ENCODE measurements at places on chromosomes 16 and 17. TPM values are rescaled to one million over a fixed set of nuclear protein-coding genes. Genes with fewer than 3 reads are reported as not detected.

GRCh38 chr17:82236142-82236971 is 7.5 kb downstream of the SLC16A3 start:
- H3K27me3 ChIP-seq = no peaks in the 10 kb centered on the region
- H3K27ac ChIP-seq = peak overlapping the region; percentile 10
- H3K36me3 ChIP-seq = no peaks in the 10 kb centered on the region
- peaks cover 64% of the 10 kb centered on the region for H3K4me1 ChIP-seq

DNA sequence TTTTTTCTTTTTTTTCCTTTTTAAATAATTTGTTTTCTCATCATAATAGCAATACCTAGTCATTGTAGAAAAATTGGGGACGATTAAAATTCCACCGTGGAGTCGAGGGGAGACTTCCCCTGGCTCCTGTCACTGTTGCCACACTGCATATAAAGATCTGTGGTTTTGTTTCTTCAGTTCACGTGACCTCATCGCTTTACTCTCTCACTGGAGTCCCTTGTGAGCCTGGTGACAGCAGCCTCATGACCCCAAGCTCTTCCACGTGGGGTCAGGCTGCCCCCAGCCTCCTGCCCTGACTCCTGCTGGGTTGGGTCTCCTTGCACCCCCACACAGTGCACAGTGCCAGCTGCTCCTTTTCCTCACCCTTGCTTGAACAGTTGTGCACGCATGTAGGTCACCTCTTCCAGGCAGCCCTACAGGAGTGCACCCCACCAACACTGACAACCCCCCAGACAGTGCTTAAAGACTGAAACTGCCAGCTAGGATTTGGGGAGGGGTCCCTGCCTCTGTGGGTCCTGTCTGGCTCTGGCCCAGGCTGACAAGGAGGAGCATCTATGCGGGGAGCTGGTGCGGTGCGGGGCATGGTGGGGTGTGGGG is 7.3 kb upstream of the METRNL start:
- no peak overlapping the region for H3K4me3 ChIP-seq
- H3K27ac ChIP-seq = no peak overlapping the region

- peaks cover 12% of the 10 kb centered on the region for H3K27me3 ChIP-seq
- peak; percentile 27 for DNase-seq
- no peak overlapping the region for H3K27ac ChIP-seq
- no peak overlapping the region for H3K4me3 ChIP-seq
- H3K36me3 ChIP-seq = no peaks in the 10 kb centered on the region
Observed at GRCh38 chr17:5846001-5846400, 224.2 kb upstream of the WSCD1 start.

DNA sequence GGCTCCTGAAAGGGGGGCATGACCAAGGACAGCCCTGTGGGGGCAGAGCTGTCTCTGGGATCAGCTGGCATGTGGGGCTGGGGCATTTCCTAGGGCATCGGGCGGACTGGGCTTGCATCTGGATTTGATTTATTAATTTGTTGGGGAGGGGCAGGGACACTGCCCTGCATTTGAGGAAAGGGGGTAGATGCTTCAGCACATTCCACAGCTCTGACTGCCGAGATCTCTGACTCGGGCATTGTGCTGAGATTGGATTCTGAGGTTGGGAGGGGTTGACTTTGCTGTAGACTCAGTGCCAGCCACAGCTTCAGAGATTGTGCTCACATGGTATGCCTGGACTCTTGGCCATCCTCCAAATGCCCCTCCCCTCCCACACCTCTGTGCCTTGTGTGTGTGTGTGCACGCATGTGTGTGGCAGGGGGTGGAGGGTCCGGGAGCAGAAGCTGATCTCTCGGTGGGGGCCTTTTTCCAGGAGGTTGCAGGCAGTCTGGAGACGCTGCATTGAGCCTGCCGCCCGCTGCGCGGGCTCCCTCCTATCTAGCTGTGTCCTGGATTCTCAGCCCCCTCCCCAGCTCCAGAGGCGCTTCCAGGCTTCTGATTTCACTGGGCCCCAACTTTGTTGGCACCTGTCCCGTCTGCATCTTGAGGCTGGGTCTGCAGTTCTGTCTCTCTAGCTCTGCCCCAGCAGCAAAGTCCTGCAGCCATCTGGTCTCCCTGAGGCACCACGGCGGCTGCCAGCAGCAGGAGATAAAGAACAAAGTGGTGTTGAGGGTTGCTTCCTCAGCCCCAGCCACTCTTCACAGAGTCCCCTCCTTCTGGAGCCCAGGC is 14.9 kb downstream of the IGFBP4 start:
- peaks cover 84% of the 10 kb centered on the region for H3K4me1 ChIP-seq
- peak; percentile 88 for DNase-seq
- peak overlapping the region; percentile 89 for H3K27ac ChIP-seq
- no peaks in the 10 kb centered on the region for H3K27me3 ChIP-seq
- H3K4me3 ChIP-seq = no peak overlapping the region
- H3K36me3 ChIP-seq = peaks cover 40% of the 10 kb centered on the region

DNA sequence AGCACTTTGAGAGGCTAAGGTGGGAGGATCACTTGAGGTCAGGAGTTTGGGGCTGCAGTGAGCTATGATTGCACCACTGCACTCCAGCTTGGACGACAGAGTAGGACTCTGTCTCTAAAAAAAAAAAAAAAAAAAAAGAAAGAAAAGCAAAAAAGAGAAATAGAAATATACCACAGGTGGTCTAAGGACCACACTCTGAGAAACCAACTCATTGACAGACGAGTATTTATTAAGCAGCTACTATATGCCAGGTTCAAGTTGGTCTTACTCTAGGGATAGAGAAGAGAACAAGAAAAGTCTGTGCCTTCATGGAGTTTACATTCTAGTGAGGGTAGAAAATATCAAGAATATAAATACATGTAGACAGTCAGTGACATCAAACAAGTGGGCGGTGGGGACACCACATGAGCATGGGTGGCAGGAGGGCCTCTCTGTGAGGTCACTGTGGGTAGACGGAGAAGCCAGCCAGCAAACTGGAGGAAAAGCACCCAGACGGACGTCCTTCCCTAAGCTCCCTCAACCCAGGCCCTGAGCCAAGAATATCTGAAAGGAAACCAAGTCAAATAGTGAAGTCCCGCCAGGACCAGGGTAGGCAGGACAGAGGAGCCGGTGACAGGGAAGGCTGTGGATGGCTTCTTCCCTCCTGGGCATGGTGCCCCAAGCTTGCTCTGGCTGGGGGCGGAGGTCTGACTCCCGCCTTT is 4.7 kb downstream of the CDIPT start:
- DNase-seq = no peak
- no peaks in the 10 kb centered on the region for H3K27me3 ChIP-seq
- H3K4me1 ChIP-seq = peaks cover 14% of the 10 kb centered on the region
- peaks cover 21% of the 10 kb centered on the region for H3K36me3 ChIP-seq
- no peak overlapping the region for H3K4me3 ChIP-seq

TMEM88 gene
- total RNA-seq = 3.4 TPM

All from osteocyte (in vitro differentiated cells).